HT1080 (cell line): ENCODE measurements at places on chromosomes 11 and 22. TPM values are rescaled to one million over a fixed set of nuclear protein-coding genes. Genes with fewer than 3 reads are reported as not detected.

- DNase-seq = no peak
These were observed 92.7 kb upstream of the TBCEL start for GRCh38 chr11:120931057-120931779.

GRCh38 chr22:49738566-49738965 lies 89.1 kb downstream of the BRD1 start:
- no peak for DNase-seq

DNA sequence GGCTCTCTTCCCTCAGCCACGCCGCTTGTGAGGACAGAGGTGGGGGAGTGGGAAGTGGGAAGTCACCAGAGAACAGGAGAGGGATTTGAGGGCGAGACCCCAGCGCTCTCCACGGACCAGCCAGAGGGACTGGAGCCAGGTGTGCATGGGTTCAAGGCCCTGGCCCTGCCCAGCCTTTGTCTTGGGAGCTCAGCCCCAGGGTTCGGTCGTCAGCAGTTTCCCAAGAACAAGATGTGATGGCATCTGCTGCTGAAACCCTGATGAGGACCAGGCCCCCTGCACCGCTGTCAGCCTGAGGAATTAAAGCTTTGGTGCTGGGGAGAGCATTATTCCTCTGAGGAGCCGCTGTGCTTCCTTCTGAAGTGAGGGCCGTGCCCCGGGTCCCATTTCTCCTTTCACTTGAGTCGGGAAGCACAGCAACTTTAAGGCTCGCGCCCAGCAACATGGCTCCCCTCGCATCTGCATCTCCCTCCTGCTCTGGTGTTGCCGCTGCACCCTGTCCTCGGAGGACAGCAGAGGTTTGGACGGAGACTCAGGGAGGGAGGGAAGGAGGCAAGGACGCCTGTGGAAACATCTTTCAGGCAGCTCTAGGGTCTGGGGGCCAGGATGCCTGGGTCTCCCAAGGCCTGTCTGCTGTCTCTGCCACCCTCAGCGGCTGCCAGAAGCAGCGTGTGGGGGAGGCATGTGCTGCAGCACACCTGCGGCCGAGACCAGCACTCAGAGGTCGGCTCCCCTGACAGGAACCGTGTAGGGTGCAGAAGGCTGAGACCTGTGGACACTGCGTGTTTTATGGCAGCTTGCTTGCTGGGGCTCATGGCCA lies 3.8 kb downstream of the IFITM5 start:
- no peak for DNase-seq

DNA sequence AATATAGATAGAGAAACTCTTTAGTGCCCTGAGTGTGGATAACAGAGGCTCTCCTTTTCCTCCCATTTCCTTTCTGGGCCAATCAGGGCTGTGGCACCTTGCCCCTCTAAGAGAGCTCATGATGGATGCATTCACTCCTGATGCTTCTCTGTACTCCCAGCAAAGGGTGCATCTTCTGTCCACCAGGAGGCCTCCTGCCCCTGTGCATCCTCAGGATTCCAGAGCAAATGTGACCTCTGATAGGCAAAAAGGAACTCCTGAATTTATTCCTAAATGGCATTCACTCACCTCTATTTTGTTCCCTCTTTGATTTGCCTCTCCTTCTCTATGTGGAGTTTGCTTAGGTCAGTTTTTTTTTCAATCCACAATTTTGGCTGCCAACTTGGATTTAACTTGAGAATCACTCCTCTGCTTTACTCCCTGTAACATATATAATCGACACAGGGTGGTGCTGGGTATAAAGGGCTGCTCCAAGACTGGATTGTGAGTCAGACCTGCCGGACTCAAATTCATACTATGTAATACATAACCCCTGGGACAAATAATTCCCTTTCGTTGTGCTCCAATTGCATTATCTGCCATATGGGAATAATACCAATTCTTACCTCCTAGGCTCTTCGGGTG lies 1.1 kb upstream of the MRGPRX4 start:
- DNase-seq = peak; percentile 69

DNA sequence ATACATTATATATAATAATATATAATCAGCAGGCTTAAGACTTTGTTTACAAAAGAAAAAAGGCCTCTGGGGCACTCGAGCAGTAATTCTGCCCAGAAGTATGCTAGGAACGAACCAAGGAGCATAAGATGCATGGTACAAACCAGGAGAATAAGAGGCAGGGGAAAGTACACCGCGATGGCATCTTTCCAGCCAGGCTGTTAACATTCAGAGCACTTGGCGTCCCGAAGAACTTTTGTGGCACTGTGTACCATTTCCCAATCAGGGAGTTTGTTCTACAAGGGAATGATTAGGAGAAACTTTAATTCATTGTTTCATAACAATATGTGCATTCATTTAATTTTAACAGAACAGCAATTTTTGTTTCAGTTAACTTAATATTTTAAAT lies 125.1 kb downstream of the WT1 start:
- no peak for DNase-seq

GRCh38 chr11:11992257-11993212 lies 15.9 kb downstream of the DKK3 start:
- DNase-seq = peak; percentile 37

DNA sequence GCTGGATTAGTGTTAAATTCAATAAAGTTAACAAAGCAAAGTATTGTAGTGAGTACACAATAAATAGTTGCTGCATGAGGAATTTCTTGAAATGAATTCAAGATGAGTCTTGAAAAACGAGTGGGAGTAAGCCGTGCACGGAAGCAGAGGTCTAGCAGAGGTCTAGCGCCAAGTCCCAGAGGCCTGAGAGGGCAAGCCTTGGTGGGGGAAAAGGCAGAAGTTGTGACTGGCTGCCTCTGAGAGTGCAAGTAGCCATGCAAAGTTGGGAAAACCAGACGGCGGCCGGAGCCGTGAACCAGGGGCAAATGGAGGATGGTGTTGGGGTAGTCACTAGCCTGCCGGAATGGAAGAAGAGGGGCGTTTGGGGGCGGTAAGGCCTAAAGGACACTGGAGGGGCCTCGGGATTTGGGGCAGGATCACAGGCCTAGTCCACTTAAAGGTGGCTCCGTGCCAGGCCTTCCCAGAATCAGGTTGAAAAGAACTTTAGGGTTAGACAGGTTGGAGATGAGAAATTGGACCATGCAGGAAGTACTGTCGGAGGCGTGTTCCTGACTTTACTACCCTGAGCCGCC lies 379 bp upstream of the SLC3A2 start:
- peak; percentile 50 for DNase-seq

- DNase-seq = peak; percentile 37
These were observed 11.4 kb downstream of the NCAM1 start for GRCh38 chr11:112972399-112973145.

DNA sequence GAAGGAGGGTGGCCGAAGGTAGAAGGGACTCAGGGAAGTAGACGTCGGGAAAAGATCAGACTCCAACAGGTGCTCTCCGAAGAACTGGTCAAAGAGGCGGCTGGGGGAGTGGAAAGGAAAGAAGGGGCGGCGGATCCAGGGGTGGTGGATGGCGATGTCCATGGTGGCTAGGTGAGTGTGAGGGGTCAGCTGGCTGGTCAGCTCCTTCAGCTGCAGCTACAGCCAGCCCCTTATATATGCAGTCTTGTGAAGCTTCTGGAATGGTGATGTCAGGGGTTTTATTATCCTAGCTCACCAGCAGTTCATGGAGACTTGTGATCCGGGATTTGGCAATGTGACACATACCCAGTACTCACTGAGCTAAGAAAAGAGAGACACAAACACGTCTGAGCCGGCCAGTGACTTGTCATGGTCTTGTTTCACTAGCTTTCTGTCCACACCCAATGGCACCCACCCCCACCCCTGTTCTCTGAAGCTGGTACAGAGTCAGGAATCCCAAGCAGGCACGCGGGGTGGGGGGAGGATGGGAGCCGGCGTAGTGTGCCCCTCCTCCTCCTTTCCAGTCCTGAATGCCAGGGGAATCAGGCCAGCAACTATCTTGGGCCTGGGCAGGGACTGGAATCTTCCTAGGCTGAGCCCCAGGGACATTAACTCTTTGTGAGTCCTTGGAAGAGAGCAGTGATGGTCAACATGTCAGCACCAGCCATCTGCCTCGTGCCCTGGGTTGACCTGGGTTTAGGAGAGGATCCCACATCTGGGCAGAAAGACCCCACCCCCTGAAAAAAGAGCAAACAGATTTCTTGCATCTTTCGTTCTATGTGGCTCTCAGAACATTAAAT lies at the start of gene CRYAB:
CRYAB (minus strand) TSS at position 208 of the 839 bp plus-strand sequence; CDS start at position 162, 46 bp downstream.
- DNase-seq = peak; percentile 36

DNA sequence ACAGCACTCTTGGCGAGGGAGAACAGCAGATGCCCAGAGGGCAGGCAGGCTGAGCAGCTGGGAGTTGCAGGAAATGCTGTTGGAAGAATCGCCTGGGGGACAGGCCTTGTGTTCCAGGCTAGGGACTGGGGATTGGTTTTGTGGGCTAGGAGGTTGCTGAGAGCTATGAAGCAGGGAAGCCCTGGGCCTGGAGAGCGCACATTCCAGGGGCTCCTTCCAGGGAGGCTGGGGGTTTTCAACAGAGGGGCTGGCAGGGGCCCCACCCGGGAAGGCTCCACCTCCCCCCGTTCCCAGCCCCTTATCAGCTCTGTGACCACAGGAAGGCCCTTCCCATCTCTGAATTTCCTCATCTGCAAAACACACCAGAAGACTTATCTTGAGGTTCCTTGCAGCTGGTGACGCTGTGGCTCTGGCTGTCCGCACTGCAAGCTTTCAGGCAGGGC lies 21.7 kb downstream of the WNT11 start:
- no peak for DNase-seq

- no peak for DNase-seq
These were observed 164.5 kb downstream of the LUZP2 start for GRCh38 chr11:24661331-24661730.

DNA sequence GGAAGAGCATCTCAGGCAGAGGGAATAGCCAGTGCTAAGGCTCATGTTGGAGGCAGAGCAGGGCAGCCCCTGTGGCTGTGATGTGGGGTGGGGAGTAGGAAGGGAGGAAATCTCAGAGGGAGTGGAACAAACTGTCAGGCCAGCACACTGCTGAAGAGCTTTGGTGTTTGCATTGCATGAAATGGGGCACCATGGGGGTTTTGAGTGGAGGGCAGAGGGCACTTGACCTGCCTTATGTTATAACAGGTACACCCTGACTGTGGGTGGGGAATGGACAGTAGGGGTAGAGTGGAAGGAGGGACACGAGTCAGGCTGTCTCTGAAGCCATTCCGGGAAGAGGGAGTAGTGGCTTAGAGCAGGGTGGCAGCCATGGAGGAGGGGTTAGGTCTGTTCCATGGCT lies 24.0 kb downstream of the PRDM11 start:
- no peak for DNase-seq

DNA sequence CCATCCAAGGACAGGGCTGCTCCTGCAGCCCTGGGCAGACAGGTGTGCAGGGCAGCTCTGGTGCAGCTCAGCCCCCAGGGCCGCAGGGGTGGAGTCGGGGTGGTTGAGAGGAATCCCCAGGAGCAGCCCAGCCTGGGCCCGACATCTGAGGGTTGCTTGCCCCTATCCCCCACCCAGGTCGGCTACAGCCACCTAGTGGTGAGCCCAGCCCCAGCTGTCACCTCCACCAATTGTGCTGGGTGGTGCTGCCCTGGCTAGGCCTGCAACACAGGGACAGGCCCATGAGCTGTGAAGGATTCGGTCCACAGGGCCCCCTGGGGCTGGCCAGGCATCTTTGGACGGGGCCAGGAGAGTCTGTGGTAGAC lies 29.6 kb downstream of the RTN4R start:
- DNase-seq = peak; percentile 53

DNA sequence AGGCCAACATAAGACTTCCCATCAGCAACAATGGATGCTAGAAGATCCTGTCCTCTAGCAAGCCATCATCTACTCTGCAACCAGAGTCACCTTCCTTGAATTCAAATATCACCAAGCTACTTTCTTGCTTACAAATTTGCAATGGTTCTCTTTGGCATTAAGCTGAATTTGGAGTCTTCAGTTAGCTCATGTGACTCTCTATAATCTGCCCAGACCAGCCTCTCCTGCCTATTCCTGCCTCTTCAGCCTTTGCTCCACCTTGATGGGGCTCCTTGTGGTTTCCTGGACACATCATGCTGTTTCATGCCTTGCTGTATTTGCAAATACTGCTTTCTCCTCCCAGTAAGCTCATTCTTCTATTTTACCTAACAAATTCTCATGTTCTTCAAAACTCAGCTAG lies 82.3 kb downstream of the RASSF10 start:
- DNase-seq = peak; percentile 87

DNA sequence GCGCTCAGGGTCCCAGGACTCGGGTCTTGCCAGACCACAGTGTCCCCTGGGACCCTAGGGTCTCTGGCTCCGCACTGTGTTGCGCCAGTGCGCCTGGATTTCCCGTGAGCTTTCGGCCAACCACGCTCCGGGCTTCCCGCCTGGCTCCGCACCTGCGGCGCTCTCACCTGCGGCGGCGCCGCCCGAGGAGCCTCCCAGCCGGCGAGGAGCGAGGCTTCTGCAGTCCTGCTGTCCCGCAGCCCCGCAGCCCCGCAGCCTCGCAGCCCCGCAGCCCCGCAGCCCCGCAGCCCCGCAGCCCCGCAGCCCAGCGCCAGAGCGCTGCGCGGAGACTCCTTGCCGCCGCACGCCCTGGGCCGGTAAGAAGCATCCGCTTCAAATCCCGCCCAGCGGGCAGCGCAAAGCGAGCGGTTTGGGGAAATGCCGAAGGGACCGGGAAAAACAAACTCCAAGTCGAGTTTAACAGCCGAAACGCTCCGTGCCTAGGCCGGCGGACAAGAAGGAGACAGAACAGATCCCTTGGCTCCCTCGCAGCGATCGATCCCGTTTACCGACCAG lies 939 bp downstream of the ALX4 start:
- no peak for DNase-seq

GRCh38 chr11:35031346-35031745 lies 107.6 kb upstream of the CD44 start:
- DNase-seq = no peak

- no peak for DNase-seq
These were observed 6.6 kb upstream of the MMP27 start for GRCh38 chr11:102712137-102712536.

DNA sequence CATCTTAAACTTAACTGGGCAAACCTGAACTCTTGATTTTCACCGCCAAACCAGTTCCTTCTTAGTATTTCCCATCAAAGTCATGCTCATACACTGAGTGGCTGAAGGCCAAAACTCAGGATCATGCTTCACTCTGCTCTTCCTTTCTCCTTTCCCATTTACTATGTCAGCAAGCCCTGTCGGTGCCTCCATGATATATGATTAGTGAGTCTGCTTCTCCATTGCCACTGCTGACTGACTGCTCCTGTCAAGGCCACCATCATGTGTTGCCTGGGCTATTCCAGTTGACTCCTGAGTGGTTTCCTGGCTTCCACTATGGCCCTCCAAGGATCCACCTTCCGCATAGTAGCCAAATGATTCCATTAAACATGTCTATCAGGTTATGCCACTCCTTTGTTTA lies 42.8 kb upstream of the AMPD3 start:
- no peak for DNase-seq

CTTN gene
- total RNA-seq = 154 and 179 TPM in 2 replicates

HOATZ gene
- total RNA-seq = not detected in 2 replicates

PLAAT2 gene
- total RNA-seq = not detected in 2 replicates

KIRREL3 gene
- 1.7 and 2.2 TPM in 2 replicates for total RNA-seq

P2RX3 gene
- not detected in 2 replicates for total RNA-seq

ZNF280A gene
- 2.5 and 2.6 TPM in 2 replicates for total RNA-seq

TBC1D22A gene
- 10.7 and 12.2 TPM in 2 replicates for total RNA-seq

USP2 gene
- total RNA-seq = 0.20 and 1.0 TPM in 2 replicates

MYEOV gene
- 0.73 and 1.1 TPM in 2 replicates for total RNA-seq

TRIM49 gene
- not detected in 2 replicates for total RNA-seq

CD3E gene
- total RNA-seq = 0.42 TPM in 1 of 2 replicates, not detected in the other
